ENCODE measurements at places on chromosomes 5 and 9.
A peak's percentile ranks its signal among the peaks of the same experiment; 100 is the strongest.

- DNase-seq = no peak
These were observed 116.5 kb upstream of the OTULINL start for GRCh38 chr5:14465116-14465515.

GRCh38 chr9:87950765-87951488 lies 23.4 kb downstream of the CDK20 start:
- no peak for DNase-seq

DNA sequence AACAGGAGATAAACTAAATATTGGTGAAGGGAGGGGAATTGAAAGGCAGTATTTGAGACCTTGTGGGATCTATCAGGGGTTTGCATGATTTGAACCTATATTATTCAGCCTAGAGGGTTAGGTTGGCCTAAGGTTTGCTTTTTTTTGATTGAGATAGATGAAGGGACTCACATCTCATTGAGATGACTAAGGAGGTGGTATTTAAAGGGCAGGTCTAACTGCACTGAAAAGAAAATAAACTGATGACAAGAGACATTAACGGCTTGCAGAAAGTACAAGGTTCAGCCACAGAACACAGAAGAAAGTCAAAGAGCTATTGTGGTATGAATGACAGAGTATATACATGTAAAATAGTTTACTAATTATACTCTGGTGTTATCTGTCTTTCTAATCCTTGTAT lies 412.7 kb downstream of the CDH10 start:
- DNase-seq = no peak

DNA sequence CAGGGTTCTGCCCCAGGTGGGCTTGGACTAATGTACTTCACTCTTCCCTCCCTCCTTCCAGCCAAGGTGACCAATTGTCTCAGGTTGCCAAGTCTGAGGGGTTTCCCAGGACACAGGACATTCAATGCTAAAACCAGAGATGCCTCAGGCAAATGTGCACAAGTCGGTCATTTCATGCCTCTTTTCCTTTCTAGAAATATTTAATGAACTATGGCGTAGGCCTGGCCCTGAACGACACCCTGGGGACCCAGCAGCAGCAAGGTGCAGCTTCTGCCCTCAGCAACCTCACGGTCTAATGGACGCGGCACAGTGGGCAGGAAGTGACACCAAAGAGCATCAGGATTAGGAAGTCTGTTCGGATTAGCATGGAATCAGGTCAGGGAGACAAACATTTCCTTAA lies 148.1 kb downstream of the MTX3 start:
- no peak for DNase-seq

GRCh38 chr5:104512063-104512825 lies 949.7 kb upstream of the NUDT12 start:
- no peak for DNase-seq

DNA sequence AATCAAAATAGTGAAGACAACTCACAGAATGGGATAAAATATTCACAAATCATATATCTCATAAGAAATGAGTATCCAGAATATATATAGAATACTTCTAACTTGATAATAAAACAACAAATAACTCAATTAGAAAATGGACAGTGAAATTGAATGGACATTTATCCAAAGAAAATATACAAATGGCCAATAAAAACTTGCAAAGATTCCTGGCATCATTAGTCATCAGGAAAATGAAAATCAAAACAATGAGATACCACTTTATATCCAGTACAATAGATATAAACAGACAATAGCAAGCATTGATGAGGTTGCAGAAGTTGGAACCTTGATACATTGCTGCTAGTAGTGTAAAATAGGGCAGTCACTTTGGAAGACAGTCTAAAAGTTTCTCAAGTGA lies 12.8 kb upstream of the TLR4 start:
- DNase-seq = no peak

- DNase-seq = no peak
These were observed 1275.4 kb upstream of the CDH18 start for GRCh38 chr5:21263361-21263760.

- DNase-seq = peak; percentile 70
These were observed 108.4 kb downstream of the PSD2 start for GRCh38 chr5:139903795-139904565.

DNA sequence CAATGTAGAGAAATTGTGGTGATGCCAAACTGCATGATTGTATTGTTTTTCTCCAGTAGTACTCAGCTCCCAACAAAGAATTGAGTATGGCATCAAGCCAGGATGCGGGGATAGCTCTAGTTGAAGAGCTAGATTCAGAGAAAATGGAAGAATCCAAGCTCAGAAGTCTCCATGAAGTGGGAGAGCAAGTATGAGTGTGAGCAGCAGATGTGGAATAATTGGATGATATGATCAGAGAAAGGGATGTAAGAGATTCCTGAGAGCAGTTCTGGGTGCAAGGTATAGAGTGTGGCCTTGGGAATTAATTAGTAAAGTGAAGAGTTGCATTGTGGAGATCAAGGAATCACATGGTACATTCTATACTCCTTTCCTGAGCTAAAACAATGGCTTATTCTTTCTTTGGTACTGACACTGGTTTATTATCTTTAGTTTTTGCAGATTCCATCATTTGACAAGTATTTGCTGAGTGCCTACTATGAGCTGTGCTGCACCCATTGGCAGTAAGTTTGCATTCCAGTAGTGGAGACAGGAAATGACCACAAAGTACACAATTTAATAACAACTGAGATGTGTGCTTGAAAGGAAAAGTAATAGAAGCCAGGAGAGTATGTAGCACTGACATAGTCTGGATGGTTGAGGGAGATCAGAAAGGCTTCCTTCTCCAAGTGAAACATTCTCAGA lies 177.1 kb downstream of the CPLANE1 start:
- DNase-seq = no peak

GRCh38 chr9:7452378-7452777 lies 347.2 kb downstream of the DMAC1 start:
- DNase-seq = no peak

- peak; percentile 3 for DNase-seq
These were observed 30.9 kb upstream of the RGMB start for GRCh38 chr5:98742396-98743073.

DNA sequence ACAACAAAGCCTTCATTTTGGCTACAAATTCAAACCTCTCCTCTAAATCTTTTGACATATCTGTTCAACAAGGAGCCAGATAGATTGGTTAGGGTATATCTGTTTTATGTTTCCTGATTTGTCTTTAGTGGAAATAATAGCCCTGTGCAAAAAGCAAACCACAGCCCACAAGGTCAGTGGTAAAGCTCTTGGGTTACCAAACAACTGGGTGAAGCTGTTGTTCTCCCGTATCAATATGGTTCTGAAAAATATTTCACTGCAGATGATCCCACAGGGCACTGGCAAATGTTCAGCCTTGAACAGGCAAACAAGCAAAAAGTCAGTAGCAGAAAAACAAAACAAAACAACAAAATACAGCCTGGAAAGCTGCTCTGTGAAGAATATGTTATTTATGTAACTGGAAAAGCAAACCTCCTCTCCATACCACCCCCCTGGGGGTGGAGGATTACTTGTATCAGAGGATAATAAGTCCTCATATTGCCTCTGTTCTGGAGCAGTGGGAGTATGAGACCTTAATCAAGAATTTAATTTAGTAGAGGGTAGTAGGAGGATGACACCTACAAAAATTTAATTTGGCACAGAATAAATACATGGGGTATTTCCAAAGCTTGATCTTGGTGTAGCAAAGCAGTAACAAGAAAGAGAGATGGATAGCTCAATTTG lies 20.8 kb upstream of the PTBP3 start:
- DNase-seq = no peak

GRCh38 chr5:122406181-122406580 lies 94.1 kb downstream of the SNCAIP start:
- no peak for DNase-seq

All from nephron progenitor cell (in vitro differentiated cells).